ENCODE measurements at places on chromosomes 3 and 15.

- no peak for DNase-seq
These were observed 92.0 kb downstream of the GAP43 start for GRCh38 chr3:115715241-115715745.

- no peak for DNase-seq
These were observed 2.6 kb upstream of the PLXNA1 start for GRCh38 chr3:126980266-126980811.

GRCh38 chr3:72041511-72041910 is 256.6 kb upstream of the PROK2 start:
- no peak for DNase-seq

- no peak for DNase-seq
These were observed 209.3 kb upstream of the FEZF2 start for GRCh38 chr3:62582495-62583172.

- DNase-seq = no peak
These were observed 1.1 kb downstream of the HDGFL3 start for GRCh38 chr15:83206526-83207008.

- DNase-seq = no peak
These were observed 95.6 kb downstream of the ADCY5 start for GRCh38 chr3:123353227-123353849.

DNA sequence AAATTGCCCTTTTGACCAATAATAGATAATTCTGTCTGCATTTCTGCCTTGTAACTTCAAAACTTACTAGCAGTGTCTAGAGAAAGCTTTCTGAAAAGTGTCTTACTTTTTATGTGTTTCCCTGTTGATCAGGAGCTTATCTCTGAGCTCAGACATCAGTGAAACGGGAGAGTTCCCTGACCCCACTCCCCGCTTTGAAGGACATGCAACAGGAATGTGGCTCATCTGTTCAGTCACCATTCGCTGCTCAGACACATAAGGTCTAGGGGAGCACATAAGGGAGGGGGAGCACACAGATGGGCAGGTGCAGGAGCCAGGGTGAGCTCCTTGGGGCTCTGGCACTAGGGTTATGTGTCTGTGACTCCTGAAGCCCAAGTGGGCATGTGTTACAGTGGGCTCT is 205.0 kb downstream of the FEZF2 start:
- no peak for DNase-seq

All from stimulated activated CD4-positive, alpha-beta T cell treated with anti-CD3 and anti-CD28 coated beads, TNF-alpha, amount 100 ng/mL, for 4 hours (primary cell).